ENCODE measurements at places on chromosomes 7 and 10.
A peak's percentile ranks its signal among the peaks of the same experiment; 100 is the strongest.

DNA sequence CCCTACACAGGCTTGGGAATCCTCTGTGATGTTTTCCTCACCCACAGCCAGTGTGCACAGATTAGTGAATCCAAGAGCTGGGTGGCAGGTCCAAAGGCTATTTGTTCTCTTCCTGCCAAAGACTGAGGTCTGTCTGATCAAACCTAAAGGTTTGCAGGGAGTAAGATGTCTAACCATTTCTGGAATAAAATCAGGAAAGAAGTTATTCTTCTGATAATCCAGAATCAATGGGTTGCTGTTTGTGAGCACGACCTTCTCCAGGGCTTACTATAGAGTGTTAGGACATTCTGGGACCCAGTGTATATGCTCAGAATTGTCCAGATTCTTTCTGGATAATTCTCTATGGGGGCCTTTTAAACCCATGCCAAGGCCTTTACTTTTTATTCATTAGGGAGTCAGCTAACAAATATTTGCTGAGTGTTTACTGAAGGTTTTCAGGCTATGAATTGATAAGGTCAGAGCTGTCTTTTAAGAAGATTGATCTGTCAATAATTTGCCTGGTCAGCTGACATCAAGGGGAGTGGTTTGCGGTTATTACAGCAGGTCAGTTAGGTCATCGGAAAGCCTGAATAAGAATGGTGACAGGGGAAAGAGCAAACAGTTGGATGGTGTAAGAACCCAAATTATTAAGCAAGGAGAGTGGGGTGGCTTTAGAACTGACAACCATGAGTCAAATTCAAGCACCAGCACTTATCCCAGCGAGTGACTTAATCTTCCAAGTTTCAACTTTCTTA lies 7.5 kb upstream of the TECTB start:
- no peak for DNase-seq

- no peak for DNase-seq
These were observed 628.8 kb downstream of the SUGCT start for GRCh38 chr7:40763319-40764287.

DNA sequence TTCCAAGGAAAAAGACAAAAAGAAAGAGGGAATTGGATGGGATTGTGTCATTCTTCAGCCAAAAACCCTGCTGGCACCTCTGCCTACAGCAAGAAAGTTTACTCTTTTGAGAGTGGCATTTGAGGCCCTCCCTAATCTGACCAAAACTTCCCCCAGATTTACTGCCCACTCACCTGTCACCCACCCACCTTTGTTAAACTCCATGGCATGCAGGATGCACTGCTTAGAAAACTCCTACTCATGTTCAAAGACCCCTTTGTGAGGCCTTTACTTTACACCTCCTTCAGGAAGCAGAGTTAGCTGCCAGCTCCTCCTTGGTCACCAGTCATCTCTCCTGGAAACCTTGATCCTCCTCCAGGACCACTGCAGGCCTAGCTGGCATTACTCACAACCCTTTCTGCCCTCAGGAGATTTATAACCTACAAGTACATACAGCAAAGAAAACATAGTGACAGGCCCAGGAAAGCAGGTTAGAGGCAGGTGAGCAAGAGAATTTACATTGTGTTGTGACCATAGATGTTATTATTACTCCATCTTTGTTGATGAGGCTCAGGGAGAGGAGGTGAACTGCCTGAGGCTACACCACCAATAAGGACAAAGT lies 10.3 kb upstream of the PLAC9 start:
- no peak for DNase-seq

- no peak for DNase-seq
These were observed 42.9 kb downstream of the NRCAM start for GRCh38 chr7:108413337-108413736.

- no peak for DNase-seq
These were observed 46.8 kb downstream of the IPMK start for GRCh38 chr10:58220769-58221451.

DNA sequence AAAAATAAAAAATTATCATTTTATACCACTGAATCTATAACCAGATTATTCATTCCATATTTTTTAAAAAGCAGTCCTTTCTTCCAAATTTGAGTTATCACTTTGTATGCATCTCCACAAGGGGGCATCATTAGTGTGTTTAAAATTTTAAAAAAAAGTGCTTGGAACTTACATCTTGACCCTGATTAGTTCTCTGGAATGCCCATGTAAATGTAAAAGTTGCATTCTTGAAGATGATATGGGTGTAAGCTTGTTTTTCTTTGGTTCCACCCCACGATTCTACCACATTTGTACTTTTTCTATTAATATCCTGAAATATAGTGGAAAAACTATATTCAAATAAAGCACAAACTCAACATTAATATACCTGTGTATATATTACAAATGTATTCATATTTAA lies 144.9 kb downstream of the ELAPOR2 start:
- DNase-seq, result no peak

GRCh38 chr7:138668229-138668596 lies 32.9 kb downstream of the SVOPL start:
- no peak for DNase-seq

- peak; percentile 73 for DNase-seq
These were observed 10.5 kb upstream of the GRID1 start for GRCh38 chr10:86376852-86377796.

DNA sequence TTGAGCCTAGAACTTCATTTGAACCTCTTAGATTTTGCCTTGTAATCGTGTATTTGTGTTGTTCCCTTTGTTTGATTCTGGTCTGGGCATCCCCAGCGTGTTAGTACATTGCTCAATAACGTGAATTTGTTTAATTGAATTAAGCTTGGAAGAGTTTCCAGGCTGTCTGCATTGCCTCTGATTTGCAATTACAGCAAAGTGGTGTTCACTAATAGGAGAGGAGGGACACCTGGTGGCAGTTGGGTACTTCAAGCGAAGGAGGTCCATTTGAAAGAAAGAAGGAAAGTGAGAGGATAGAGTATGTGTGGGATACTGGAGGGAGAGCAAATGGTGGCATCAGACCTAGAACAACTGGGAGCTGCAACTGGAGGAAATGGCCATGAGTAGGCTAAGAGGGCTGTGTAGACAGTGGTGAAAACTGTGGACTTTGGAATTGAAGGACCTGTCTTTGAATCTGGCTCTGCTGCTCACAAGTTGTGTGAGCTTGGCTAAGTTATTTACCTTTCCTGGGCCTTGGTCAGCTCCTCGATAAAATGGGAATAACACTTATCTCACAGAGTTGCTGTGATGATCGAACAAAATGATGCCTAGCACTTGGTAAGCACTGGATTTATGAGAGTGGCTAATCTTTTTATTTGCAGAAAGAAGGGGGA lies 15.1 kb downstream of the LSMEM1 start:
- no peak for DNase-seq

- no peak for DNase-seq
These were observed 102.6 kb upstream of the AFAP1L2 start for GRCh38 chr10:114506871-114507385.

GRCh38 chr10:64859911-64860310 lies 1338.7 kb downstream of the REEP3 start:
- DNase-seq, result no peak

DNA sequence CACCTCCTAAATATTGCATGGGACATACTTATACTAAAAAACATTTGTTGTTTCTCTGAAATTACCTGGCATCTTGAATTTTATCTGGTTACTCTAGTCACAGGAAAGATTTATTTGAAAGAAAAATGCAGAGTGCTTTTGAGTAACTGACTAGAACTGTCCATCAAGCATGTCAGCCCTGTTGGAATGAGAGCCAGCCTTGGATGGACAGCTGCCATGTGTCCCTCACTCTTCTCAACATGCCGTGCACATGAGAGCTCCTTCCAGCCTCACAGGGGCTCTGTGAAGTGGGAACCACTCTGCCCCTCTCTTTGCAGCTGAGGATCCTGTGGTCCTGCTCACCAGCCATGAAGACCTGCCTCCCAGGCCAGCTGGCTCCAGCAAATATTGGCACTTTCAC lies 118.3 kb upstream of the SHH start:
- DNase-seq, result no peak

- no peak for DNase-seq
These were observed 51.7 kb upstream of the SH2B2 start for GRCh38 chr7:102234801-102235550.

DNA sequence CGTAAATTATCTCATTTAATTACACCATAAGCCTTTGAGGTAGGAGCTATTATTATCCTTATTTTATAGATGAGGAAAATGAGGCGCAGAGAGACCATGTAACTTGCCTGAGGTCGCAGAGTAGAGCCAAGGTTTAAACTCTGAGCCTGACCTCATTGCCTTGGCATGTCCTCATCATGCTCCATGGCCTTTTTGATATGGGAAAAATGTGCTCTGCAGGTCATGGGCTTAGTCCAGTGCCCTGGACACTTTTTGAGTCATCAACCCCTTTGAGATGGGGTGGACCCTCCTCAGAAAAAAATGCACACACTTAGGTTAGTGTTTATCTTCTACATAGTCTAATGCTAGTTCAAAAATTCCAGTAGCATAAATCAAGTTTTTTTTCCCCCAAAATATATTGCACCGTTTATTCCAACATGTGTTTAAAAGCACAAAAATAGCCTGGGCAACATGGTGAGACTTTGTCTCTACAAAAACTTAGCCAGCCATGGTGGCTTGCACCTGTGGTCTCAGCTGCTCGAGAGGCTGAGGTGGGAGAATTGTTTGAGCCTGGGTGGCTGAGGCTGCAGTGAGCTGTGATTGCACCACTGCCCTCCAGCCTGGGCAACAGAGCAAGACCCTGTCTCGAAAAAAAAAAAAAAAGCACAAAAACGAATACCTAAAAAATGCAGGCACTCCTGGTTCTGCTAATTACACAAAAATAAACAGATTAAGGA lies 28.6 kb upstream of the TMEM178B start:
- no peak for DNase-seq

- no peak for DNase-seq
These were observed 77.9 kb downstream of the THSD7A start for GRCh38 chr7:11754123-11754522.

DNA sequence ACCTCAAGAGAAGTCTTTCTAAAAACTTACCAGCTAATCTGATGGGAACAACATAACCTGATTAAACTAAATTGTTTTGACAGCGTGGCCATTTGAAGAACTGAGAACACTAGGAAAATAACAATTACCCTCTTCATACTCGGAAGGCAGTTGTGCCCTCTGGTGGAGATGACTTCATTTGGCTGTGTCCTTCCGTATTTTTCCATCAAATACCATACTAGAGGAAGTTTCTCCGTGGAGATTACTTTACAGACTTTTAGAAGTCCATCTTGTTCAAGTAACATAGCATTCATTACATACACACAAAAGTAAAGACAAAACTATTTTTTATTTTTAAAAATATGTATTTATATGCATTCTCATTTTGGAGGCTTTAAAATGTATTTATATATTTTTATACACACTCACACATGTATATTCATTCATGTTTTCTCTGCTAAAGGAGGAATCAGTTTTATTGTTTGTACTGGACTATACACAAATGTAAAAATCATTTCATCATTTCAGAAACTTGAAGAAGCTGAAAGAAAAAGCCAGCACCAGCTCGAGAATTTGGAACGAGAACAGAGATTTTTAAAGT lies 25.2 kb downstream of the SMNDC1 start:
- no peak for DNase-seq

DNA sequence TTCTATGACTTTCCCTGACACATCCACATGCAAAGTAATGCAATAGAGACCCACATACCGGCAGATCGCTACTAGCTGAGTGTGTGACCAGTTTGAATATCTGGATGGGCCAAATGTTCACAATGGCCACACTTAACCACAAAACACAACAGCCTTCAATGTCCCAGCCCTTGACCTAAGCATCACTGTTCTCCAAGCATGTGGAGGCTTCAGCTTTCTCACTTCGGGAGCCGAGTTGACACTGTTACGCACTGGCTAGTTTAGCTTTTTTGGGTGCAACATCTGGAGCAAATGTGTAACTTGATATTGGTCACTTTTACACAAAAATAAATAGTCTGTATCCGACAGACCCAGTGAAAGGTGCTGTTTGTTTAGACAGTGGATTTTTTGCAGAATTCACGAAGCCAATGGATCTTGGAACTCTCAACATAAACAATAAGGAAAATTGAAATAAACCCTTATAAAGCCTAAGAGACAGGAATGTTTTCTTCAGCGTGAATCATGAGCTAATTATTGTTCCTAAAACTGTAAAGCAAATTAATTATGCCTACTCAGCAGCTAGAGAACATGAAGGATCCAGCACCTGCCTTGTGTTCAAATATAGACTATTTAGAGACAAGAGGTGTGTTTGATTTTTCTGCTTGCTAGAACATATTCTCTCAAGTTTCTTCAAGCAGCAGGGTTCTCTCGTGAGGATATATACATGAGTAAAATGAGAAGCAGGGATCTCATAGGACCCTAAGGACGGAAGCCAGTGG lies 117.6 kb upstream of the JCAD start:
- no peak for DNase-seq

- DNase-seq, result no peak
These were observed 125.5 kb downstream of the LRRC4 start for GRCh38 chr7:127905491-127906330.

- DNase-seq, result no peak
These were observed 76.9 kb upstream of the MGMT start for GRCh38 chr10:129390147-129390546.
